Amygdala (tissue), 56 donors: ENCODE measurements at places on chromosomes 5 and 9.

DNA sequence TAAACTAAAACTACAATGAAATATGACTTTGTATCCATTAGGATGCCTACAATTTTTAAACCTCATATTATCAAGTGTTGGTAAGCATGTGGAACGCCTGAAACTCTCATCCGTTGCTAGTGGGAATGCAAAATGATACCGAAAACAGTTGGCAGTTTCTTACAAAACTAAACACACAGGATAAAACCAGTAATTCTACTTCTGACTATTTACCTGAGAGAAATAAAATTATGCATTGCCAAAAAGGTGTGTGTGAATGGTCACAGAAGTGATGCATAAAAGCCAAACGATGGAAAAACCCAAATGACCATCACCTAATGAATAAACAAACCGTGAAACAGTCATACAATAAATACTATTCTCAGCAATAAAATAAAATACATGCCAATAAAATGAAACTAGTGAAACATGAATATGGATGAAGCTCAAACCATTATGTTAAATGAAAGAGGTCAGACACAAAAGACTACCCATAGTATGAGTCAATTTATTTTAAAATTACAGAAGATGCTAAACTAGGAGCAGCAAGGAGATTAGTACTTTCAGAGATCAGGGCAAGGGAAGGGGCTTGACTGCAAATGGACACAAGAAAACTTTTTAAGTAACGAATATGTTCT lies 13.4 kb downstream of the AUH start:
- DNase-seq: no peak

DNA sequence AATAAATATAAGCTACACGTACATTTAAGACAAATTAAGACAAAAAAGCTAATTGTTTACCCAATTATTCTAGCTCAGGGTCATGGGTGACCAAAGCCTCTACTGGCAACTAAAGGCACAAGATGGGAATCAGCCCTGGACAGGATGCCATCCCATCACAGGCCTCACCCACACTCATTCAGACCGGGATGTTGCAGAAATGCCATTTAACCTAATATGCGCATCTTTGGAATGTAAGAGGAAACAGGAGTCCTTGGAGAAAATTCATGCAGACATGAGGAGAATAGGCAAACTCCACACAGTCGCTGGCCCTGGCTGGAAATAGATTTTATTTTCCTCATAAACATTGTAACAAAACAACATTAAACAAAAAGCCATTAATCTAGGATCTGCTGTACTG lies 2003.8 kb upstream of the CDH9 start:
- no peak for DNase-seq

DNA sequence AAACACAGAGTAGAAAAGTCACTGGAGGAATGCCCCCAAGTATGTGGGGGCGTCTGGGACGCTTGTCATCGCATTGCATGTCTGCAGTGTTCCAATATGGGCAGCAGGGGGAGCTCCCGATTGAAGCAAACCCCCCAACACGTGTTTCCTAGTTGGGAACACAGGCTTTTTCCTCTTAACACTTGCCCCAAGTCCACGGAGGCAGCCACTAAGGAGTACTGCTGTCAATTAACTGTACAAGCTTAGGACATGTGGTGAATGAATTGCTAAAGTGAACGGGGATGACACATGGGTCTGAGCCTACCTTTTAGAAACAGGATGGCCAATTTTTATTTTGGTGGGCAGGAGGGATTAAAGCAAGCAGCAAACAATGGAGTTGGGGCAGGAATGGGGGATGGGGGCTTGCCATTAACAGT lies 2.2 kb downstream of the GABRB2 start:
- peak; percentile 24 for DNase-seq

- no peak for DNase-seq
Observed at GRCh38 chr5:126460977-126461376, 37.8 kb downstream of the GRAMD2B start.

- no peak for DNase-seq
Observed at GRCh38 chr5:179191506-179192184, 131.5 kb downstream of the ZNF354C start.

DNA sequence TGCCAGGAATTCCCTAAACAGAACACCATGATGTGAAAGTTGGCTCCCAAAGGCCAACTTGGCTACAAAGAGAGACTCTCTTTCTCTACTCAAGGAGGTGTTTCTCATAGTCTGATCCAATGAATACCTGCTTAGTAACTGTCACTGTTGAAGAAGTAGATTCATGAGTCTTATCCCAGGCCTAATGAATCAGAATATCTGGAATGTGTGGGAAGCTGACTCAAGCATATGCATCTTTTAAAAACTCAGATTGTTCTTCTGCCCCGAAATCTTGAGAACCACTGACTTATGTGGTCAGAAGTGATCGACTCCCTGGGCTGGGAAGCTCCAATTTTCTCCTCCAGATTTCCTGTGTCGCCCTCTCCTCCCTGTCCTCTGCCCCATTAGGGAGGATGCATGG lies 345.6 kb downstream of the PLK2 start:
- DNase-seq: no peak

DNA sequence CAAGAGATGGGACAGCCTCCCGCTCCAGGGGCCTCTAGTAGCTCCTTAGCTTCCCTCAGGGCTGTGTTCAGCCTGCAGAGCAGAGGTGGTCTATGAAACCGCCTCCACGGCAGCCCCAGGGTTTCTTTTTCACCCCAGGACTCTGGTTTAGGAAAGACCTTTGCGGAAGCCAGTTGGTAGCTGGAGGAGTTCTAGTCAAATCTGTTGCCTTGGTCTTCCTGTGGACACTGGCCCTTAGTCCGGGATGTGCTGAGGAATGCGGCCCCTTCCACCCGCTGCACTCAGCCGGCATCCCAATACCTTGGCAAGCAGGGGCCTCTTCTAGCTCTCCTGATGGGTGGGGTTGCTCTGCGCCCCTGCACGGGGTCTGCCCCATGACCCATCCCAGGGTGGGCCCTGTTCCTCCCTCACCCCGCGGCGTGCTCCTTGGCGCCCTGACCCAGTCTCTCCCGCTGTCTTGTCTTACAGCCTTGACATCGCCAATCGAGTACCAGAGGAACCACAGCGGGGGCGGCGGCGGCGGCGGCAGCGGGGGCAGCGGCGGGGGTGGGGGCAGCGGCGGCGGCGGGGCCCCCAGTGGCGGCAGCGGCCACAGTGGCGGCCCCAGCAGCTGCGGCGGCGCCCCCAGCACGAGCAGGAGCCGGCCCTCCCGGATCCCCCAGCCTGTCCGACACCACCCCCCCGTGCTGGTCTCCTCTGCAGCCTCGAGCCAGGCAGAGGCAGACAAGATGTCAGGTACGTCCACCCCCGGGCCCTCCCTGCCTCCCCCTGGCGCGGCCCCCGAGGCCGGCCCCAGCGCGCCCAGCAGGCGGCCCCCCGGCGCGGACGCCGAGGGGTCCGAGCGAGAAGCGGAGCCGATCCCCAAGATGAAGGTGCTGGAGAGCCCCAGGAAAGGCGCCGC lies 94.3 kb upstream of the OTULINL start:
- no peak for DNase-seq

DNA sequence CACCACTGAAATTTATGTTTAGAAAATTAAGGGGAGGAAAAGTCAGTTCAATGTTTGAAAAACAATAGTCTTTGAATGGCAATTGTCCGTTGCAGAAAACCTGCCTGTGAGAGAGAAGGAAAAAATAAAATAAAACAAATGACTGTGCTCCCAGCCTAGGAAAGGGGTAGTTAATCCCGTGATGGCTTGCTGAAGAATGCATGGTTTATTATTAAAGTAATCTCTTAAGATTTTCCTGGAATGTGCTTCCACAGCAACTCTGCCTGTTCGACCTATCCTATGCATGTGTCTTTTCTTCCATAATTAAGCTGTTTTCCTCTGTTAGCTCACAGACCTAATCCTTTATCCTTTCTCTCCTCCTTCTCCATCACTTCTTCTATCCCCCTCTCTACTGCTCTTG lies 2.4 kb upstream of the DAB2 start:
- DNase-seq: no peak

GRCh38 chr5:110027527-110028322 lies 338.0 kb downstream of the MAN2A1 start:
- DNase-seq: no peak

DNA sequence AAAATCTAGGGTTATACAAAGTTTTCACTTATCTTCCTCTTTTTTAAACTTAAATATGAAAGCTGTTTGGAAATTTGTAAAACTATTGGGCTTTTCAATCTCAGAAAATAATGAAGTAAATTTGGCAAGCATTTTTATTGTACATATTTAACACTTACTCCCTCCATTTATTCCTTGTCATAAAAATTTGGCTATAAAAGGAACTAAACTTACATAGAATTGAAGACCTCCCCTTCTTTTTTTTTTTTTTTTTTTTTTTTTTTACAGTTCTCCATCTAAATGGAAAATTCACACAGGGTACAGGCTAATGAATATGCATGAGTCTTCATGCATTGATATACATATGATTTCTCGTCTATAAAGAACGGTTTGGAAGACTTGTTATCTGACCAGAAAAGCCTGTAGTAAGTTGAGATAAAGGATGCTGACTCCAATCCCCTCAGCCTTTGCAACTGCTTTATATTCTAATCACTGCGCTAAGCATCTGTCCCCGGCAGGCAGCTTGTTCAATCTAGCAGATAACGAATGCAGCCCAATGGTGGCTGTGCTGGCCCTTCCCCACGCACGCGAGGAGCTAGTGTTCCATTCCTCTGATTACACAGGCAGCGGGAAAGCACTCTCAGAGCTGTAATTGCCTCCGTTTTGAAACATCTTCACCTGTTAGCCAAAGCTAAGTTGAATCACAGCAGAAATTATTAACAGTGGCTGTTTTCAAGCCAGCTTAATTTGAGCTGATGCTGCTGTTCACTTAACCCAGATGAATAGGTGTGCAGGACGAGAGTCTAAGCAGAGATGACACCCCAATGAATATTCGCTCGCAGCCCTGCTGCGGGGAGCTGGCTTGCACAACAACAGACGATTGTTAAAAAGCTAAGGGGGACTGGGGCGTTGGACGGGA lies 453.8 kb upstream of the ZNF608 start:
- no peak for DNase-seq

- no peak for DNase-seq
Observed at GRCh38 chr9:120932086-120932823, 5.7 kb upstream of the TRAF1 start.

DNA sequence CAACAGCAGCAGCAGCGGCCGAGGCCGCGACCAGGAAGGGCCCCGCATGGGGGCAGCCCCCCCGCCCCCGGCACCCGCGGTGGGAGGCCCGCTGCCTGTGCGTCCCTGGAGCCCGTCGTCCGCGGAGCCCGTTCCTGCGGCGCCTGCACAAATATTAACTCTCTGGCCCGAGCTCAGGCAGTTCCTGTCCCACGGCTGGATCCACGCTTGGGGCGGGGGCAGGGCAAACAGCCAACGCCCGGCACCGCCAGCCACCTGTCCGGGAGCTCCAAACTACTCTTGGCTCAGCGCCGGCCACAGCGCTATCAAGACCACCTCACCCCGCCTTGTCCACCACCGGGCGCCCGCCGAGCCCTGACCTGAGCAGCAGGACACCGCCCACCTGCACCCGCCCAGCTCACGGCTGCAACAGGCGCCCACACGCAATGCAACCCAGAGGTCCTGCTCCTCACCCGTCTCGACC lies at the start of gene LRRC26:
LRRC26 (minus strand) TSS at position 156 of the 463 bp plus-strand sequence; CDS start at position 48, 108 bp downstream.
- DNase-seq: no peak

DNA sequence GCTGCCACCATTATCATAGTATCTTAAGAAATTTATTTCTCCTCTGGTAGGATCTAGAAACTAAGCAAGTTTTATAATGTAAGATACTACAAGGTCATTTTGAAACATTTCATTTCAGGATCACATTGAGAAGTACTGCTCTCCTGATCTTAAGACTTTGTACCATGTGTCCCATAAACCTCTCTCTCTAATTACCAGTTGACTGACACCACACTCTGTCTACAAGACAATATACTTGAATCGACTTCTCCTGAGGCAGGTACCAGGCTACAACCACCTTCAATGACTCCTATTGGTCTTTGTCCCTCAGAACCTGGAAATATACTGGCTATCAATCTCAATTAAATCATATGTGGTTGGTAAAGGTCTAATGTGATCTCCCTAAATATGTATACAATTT lies 597.0 kb downstream of the PTPRD start:
- no peak for DNase-seq

GRCh38 chr9:33813712-33814641 lies 3.0 kb upstream of the UBE2R2 start:
- DNase-seq: no peak

DNA sequence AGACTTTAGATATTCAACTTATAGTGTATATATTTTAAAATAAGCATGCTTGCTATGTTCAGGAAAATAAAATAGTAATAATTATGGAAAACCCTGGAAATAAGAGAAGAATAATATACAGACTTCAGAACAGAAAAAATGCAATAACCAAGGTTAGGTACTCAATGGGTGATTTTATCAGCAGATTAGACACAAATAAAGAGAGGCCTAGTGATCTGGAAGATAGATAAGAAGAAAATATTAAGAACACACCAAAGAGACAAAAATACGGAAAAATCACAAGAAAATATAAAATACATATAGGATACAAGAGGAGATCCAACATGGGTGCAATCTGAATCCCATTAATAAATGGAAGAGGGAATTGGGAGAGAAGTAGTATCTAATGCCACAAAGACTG lies 1348.5 kb upstream of the WWC1 start:
- DNase-seq: no peak

DNA sequence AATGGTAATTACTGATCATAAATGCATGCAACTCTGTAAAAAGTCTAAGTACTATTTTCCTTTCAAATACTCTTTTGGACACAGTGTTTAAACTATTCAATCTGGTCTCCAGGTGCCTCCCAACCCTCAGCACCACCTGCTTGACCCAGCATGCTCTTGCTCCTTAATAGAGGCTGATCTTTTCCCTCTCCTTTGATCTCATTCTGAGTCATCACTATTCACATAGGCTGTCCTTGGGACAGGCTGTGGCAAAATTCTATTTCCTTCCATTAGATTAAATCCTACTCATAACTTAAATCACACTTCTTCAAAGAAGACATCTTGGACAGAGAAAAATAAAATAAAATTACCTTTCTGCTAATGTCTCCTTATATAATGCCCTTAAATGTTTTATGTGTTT lies 199.4 kb upstream of the ST8SIA4 start:
- DNase-seq: no peak

- no peak for DNase-seq
Observed at GRCh38 chr5:149778303-149779123, 48.4 kb downstream of the PPARGC1B start.
